Thyroid gland (tissue), 4 donors: ENCODE measurements at places on chromosomes 2 and 18. TPM values are rescaled to one million over a fixed set of nuclear protein-coding genes. Genes with fewer than 3 reads are reported as not detected.

GRCh38 chr2:198448789-198449188, 644.4 kb downstream of the PLCL1 start:
- no peak for DNase-seq

Gene PPM1B
- total RNA-seq, result 36.6 TPM

Gene RNMT
- 26.7 TPM for total RNA-seq

DNA sequence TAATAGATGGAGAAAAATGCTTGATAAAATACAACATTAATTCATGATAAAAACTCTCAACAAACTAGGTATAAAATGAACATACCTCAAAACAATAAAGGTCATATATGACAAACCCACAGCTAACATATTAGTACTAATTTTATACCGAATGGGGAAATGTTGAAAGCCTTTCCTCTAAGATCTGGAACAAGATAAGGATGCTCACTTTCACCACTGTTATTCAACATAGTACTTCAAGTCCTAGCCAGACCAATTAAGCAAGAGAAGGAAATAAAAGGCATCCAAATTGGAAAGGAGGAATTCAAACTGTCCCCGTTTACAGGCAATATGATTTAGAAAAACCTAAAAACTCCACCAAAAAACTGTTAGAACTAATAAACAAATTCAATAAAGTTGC, 61.5 kb upstream of the CTIF start:
- DNase-seq, result no peak

DNA sequence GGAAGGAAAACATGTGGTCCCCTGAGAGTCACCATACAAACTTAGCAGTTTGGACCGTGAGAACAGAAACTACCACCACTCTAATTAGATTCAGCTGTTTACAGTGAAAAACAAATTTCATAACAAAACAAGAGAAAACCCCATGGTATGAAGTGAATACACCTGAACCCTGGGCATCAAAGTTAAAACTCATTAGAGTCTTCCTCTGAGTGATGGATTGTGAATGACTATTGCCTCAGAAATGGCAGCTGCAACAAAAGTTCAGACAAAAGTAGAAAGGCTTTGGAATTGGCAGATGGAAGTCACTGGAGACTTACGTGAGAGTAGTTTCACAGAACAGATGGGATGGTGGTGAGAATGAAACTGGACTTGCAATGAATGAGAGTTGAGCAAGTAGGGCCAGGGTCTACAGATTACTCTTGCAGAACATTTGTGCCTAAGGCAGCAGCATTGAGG, 98.0 kb downstream of the AAK1 start:
- no peak for DNase-seq

Gene CROCC2
- total RNA-seq, result not detected

- DNase-seq, result peak; percentile 87
These were observed 1.5 kb upstream of the EPHA4 start for GRCh38 chr2:221573430-221574230.

DNA sequence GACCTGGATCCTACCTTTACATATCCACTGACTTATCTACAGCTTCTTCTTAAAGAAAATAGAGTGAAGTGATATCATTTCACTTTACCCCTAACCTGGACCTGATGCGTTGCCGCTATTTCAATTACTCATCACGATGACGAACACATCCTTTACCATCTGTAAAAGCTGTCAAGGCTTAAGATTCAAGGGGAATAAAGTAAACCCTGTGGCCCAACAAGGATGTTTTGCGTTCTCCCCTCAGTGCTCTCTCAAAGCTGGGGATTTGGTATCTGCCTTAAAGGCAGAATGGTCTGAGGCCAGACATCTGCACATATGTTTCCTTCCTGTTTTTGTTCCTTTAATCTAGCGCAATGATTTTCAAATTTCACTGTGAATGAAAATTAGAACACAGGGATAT, 100.1 kb upstream of the KLF7 start:
- DNase-seq, result no peak

DNA sequence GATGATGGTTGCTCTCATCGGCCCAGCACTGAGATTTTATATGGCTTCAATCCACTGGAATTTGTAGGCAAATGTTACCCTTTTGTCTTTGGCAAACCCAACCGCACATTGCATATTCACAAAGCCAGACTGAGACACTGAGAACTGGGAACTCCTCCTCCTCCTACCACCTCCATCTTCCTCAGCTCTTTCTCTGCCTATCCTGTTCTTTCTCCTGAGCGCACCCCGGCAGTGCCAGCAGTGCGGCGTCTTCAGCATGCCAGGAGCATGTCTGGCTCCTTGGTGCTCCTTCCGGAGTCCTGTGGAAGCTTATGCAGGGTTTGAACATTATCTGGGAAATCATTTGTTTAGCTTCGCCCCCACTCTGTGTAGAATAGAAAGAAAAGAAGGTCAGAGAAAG, 50.8 kb downstream of the TRIB2 start:
- no peak for DNase-seq

Gene GCKR
- not detected for total RNA-seq

Gene GAREM2
- 2.6 TPM for total RNA-seq

DNA sequence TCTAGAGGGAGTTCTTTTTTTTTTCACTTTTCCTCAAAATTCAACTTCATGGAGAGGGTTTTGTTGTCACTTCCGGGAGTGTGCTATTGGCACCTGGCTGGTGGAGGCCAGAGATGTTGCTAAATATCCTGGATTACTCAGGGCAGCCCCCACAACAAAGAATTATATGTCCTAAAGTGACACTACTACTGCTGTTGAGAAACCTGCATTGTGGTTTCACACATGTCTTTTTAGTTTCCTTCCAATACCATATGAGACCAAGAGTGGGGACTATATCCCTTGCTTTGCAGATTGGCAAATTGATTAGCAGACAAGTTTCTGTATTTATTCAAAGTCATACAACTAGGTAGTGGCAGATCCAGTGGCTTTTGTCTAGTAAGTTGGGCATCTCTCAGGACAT, 826.8 kb downstream of the TRIB2 start:
- no peak for DNase-seq

GRCh38 chr18:41977233-41977632, 22.2 kb downstream of the PIK3C3 start:
- no peak for DNase-seq

DNA sequence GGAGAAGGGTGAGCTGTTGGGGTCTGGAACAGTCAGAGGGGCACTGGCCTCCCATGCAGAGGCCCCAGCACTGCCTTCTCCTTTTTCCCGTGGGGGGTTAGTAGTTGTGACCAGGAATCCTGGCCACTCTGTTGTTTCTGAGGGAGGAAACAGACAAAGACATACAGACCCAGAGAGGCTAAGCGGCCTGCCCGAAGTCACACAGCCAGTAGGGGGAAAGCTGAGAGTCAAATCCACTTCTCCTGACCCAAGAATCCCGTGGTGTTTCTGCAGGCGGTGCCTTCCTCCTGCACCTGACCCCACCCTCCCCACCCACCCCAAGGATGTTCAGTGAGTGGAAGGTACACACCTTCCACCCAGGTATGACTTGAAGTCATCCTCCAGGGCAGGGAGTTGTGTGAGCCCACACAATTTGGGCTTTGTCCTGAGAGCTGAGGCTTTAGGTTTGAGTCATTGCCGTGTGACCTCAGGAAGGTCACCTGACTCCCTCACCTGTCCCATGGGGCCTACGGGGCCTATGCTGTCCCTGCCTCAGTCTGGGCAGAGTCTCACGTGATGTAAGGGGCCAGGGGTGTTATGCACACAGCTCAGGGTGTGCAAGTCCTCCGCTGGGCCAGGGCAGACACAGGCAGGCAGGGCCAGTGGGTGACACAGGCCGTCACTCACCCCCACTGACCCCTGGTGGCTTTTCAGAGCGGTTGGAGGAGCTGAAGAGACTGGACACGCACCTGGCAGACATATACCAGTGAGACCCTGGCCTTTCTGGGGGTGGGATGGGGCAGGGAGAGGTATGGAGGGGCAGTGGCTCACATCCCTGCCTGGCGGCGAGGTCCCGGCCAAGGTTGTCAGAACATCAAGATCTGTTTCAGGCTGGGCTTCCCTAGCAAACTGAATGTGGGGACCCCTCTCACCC, 5.0 kb downstream of the NT5DC4 start:
- no peak for DNase-seq

- DNase-seq, result no peak
These were observed 152.0 kb downstream of the CAPN13 start for GRCh38 chr2:30655211-30655610.

- DNase-seq, result no peak
These were observed 207.7 kb downstream of the CDH2 start for GRCh38 chr18:27969206-27969605.

DNA sequence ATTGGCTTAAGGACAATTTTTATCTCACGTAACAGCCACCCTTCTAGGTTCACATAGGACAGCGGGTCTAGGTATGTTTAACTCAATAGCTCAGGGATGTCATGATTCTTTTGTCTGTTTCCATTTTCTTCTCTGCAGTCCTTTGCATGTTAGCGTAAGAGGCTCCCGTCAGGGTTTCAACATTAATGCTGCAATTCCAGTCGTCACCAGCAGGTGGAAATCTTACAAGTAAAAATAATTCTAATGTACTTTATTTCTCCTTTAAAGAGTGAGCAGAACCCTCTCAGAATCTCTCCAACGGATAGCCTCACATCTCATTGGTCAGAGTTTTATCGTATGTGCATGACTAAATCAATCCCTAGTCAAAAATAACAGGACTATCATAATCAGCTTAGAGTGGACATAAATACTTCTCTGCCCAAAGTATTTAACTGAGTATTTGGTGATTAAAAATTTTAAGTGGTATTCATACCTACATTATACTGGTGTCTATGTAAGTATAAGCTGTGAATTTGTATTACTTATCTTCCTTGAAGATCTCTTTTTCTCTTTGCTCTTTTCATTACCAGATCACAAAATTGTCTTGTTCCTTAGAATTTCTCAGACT, 487.2 kb upstream of the GCFC2 start:
- DNase-seq, result peak; percentile 42

GRCh38 chr18:75507636-75508035, 80.1 kb upstream of the SMIM21 start:
- no peak for DNase-seq

Gene ASB18
- not detected for total RNA-seq

GRCh38 chr2:179132076-179132475, 82.1 kb upstream of the CCDC141 start:
- no peak for DNase-seq

GRCh38 chr18:63207143-63207790, 112.3 kb downstream of the BCL2 start:
- DNase-seq, result no peak

- DNase-seq, result no peak
These were observed 119.8 kb downstream of the PRKCE start for GRCh38 chr2:45771261-45771660.

DNA sequence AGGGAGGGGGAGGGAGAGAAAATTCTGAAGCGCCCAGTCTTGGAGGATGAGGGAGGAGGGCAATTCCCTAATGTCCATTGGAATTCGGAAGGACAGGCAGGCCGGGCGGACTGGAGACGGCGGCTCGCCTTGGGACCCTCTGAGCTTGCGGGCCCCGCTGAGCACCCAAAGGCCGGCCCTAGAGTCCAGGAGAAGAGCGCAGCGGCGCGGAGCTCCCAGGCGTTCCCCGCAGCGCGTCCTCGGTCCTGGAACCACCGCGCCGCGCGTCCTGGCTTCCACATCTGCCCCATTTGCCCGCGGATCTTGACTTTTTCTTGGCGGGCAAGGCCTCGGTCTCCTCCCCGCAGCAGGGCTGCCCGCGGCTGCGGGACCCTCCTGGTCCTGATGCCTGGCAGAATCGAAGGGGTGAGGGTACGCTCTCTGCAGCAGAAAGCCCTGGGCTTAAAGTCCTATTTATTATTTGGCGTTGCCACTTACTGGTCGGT, 675 bp upstream of the MLPH start:
- DNase-seq, result peak; percentile 22

- no peak for DNase-seq
These were observed 40.2 kb upstream of the GPR17 start for GRCh38 chr2:127605691-127606263.

GRCh38 chr2:210267698-210268097, 42.5 kb upstream of the ACADL start:
- no peak for DNase-seq

DNA sequence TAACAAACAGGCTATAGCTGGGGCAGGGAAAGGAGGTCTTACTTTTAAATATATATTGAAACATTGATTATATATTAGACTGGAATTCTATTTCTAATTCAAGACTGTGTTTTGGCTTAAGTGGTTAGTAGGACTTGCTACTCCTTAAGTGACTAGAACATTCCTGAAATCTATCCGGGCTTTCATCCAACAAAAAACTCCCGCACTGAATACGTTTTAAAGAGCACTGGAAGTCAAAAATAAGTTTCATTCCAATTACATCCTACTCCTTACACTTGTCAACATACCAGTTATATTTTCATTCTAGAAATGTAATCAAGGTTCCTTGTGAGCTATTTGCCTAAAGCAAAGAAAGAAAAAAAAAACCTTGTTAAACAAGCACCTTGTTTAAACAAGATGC, 204.6 kb downstream of the SP3 start:
- DNase-seq, result peak; percentile 12

Gene PSMA8
- total RNA-seq, result 0.40 TPM

Gene SERPINB5
- not detected for total RNA-seq

Gene AGPS
- total RNA-seq, result 23.1 TPM

- DNase-seq, result no peak
These were observed 295 bp upstream of the MTX2 start for GRCh38 chr2:176268976-176269318.

Gene CRYGC
- total RNA-seq, result not detected

Gene RAPGEF4
- 16.2 TPM for total RNA-seq

- peak; percentile 69 for DNase-seq
These were observed 91.4 kb downstream of the ACSL3 start for GRCh38 chr2:222952204-222952603.

- peak; percentile 83 for DNase-seq
These were observed 79.8 kb downstream of the RHOB start for GRCh38 chr2:20526708-20527107.

Gene VWC2L
- not detected for total RNA-seq

DNA sequence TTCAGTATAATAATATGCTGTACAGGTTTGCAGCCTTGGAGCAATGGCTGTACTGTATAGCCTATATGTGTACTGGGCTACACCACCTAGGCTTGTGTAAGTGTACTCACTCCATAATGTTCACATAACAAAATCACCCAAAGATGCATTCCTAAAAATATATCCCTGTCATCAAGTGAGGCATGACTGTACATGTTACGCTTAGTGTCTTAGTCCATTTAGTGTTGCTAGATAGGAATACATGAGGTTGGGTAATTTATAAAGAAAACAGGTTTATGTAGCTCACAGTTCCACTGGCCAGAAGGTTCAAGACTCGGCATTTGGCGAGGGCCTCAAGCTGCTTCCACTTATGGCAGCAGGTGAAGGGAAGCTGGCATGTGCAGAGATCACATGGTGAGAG, 31.4 kb downstream of the RNF152 start:
- DNase-seq, result no peak
